ENCODE measurements at places on chromosomes 3 and 15.

GRCh38 chr3:5441401-5441800, 253.9 kb downstream of the EDEM1 start:
- DNase-seq: no peak

DNA sequence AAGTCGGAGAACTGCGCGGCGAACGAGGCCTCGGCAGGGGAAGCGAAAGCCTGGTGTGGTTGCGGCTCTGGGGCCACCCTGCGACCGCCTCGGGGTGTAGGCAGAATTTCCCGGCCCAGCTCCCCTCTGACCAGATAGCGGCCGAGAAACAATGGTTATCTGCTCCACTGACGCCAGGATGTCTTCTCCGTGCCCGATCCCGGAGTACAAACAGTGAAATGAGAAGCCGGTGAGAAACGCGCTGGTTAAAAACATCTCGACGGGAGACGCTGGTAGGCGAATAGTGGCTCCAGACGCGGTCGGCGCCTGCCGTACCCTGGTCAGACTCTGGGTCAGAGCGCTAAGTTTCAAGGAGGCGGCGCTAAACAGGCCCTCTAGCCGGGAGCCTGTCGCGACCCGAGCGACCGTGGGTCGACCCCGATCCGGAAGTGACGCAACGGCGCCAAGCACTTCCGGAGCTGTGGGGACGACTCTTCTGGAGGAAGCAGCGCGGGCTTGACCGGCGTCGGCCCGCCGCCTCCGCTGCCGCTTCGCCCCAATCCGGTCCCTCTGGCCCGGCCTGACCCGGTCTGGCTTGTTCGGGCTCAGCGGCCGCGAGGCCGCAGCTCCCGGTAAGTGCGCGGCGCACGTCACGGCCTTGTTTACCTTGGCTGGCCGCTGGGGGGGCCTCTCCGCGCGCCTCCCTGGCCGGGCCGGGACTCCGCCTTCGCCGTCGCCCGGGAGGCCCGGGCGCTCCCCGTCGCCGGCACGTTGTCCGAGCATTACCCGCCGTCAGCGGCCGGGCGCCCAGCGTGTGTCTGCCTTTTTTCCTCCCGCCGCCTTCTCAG, at the start of gene ARIH2:
TSS of gene ARIH2 (plus strand) at position 455 of the 827 bp plus-strand sequence. CDS start 8,717 bp downstream, outside the sequence.
- peak; percentile 84 for DNase-seq

DNA sequence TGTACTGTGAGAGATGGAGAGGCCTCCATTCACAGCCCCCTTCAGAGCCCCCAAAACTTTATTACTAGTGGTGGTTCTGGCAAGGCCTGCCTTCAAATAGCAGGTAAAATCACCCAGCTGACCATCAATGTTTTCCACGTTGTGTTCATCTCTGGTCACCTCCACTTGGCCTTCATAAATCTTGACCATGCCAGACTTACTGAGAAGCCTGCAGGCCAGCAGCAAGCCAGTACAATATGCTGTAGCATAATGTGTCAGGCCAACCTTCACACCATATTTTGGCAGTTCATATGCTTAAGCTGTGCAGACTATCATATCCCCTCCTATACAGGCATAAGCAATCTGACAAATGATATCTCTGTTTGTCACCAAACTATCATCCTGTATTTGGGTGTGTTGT, 62.1 kb downstream of the ZNF621 start:
- no peak for DNase-seq

- DNase-seq: no peak
Observed at GRCh38 chr3:118949113-118949760, 85.4 kb downstream of the IGSF11 start.

- no peak for DNase-seq
Observed at GRCh38 chr3:167729591-167729990, 5.1 kb downstream of the PDCD10 start.

- DNase-seq: no peak
Observed at GRCh38 chr3:128282380-128283196, 129.3 kb downstream of the EEFSEC start.

GRCh38 chr15:40487816-40488682, 17.3 kb downstream of the CHST14 start:
- DNase-seq: no peak

DNA sequence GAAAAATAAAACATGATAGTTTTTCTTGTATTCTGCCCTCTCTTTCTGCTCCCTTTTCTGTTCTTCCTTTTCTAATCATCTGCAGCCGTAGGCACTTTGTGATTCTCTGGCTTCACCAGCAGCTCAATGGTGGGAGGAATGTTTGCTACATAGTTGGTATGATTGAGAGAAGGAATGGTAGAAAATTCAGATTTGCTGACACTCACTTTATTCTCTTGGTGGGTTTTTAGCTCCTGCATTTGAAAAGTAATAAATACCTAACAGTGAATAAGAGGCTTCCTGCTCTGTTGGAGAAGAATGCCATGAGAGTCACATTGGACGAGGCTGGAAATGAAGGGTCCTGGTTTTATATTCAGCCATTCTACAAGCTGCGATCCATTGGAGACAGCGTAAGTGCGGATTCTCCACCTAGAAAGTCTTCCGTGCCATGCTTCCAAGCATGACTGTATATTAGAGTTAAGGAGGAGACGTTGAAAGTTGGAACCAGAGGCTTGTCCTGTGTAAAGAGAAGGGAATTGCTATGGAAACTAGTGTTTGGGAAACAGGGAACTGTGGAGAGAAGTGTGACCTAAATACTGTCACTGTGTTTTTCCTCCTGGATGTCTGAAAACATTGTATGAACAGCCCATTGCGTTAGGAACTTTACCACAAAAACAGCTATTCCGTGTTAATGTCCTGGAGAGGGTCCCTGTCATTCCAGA, 148.9 kb downstream of the ITPR1 start:
- no peak for DNase-seq

GRCh38 chr3:56389183-56389830, 79.0 kb downstream of the ERC2 start:
- no peak for DNase-seq

- DNase-seq: no peak
Observed at GRCh38 chr3:122353893-122354401, 28.9 kb downstream of the CSTA start.

GRCh38 chr15:41259546-41260189, 28.6 kb downstream of the CHP1 start:
- no peak for DNase-seq

GRCh38 chr3:123198372-123198771, 3.4 kb upstream of the SEC22A start:
- DNase-seq: no peak

DNA sequence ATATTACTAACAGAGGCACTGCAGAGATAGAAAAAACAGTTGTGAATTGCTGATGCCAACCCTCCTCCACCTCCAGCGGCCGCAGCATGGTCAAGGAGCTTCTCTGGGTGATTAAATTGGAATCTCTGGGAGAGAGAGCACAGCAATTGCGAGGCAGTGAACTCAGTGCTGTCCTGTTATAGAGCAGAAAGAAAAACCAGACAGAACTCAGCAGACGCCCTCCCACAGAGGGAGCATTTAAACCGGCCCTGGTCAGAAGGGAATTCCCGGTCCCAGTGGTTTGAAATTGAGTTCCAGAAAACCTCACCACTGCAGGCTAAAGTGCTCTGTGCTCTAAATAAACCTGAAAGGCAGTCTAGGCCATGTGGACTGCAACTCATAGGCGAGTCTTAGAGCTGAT, 175.4 kb downstream of the SQOR start:
- no peak for DNase-seq

GRCh38 chr3:23767546-23767945, 38.2 kb upstream of the UBE2E1 start:
- DNase-seq: no peak

GRCh38 chr3:2810723-2811122, 299.5 kb downstream of the IL5RA start:
- no peak for DNase-seq

DNA sequence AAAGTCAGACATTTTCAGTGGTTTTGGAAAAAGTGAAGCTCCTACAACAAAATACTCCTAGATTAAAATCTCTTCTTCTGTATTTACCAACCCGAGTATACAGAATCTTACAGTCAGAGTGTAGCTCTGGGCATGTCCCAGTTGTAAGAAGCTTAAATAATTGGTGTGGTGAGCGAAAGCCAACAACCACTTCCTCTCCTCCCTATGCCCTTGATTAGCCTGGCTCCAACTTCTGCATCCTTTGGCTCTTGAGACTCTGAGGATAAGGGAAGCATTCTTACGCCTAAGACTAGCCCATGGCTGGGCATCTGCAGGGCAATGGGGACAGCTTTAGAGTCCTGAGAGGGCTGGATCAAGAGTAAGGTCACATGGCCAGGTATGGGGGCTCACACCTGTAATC, 25.5 kb downstream of the RFT1 start:
- no peak for DNase-seq

DNA sequence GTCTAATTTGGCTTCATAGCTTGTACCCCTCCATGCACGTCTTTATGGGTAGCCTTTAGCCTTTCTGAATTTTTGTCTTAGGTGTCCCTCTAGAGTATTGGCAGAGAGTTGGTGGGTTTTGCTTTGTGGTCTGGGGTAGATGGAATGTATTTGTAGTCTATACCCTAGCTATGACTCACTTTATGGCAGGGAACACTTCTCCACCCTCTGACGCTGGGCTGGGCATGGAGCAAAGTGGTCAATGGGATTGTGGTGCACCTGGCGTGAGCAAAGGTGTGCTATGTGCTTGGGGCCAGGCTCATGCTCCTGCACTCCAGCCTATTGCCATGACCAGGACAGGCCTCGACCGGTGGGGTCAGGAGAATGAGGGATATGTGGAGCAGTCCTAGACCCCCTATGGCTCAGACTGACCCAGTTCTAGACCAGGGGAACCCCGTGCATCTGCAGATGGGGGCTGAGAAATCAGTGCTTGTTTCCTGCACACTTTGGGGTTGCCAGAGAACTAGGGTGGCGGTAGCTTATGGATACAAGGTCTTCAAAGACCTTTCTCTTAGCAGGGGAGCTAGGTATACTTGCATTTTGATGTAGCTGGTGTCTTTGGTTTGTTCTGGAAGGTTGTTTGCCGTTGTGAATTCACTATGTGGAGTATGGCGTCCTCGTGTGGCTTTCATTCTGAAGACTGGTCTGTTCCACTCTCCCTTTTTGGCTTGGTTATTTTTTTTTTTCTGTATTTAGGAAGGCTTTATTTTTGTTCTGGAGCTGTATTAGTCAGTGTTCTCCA, 49.4 kb upstream of the RPL32 start:
- no peak for DNase-seq

GRCh38 chr15:69731081-69731330, 278.4 kb downstream of the RPLP1 start:
- DNase-seq: no peak

DNA sequence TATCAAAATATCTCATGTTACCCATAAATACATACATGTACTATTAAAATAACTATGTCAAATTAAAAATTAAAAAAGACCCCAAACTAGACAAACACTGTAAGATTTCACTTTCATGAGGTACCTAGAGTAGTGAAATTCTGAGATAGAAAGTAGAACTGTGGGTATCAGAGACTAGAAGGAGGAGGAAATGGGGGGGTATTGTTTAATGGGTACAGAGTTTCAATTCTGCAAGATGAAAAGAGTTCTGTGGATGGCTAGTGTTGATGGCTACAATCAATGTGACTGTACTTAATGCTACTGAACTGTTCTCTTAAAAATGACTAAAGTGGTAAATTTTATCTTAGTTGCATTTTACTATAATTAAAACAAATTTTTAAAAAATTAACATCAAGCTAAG, 36.6 kb downstream of the RFX7 start:
- no peak for DNase-seq

DNA sequence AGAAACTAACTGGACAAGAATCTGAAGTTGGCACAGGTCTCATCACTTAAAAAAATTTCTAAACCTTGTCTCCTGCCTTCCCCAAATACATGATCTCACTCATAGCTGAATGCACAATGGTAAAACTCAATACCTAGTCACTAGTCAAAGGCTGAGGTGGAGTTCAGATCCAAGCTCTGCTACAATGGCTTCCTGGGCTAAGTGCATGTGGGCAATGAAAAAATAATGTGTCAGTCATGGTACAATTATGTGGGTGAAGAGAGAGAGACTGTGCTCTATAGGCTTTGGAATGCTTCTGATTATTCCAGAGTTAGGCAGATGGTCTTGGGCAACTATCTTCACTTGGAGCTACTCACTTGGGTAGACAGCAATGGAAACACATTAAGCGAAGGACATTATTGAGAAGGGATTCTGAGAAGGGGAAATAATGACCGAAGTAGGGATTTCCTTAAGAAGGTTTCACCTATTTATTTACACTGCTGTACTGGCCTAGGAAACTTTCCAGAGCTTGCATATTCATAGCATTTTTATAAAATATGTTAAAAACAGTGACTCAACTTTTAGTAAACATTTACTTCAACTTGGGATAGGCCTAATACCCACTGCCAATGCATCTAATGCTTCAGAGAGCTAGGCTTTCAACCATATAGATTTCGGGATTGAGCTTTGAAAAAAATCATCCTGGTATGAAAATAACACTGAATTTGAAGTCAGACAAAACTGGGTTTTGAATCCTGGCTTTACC, 58.7 kb upstream of the PLXND1 start:
- no peak for DNase-seq

GRCh38 chr3:127637546-127637945, 8.6 kb downstream of the PODXL2 start:
- no peak for DNase-seq

DNA sequence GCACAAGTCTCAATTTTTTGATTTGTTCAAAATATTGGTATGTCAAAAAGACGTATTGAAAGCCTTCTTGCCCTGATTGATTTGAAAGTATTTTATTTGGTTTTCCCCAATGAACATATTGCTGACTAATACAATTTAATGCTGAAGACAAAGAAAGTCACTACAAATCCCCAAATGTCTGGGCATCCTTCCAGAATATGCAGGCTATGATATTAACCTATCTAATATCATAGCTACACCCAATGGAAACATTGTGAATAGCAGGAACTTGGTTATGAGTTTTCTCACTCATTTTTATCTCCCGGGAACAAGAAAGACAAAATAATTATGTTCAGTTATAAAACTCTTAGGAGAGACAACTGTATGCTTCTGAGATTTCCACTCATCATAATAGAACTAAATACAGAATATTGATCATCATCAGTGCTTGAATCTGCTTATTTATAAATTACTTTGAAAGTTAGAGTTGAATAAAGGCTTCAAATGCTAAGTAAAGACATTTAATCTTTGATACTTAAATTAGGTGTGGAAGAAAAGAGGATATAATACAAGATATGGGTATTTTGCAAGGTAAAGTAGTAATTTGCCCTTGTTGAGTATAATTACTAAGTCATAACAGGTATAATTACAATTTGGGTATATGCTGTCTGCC, 483.9 kb downstream of the RBMS3 start:
- no peak for DNase-seq

GRCh38 chr3:193240850-193241706, at the start of gene PLAAT1:
TSS of gene PLAAT1 (plus strand) at chr3:193241222. CDS start at chr3:193255651, 14,429 bp downstream.
- no peak for DNase-seq

DNA sequence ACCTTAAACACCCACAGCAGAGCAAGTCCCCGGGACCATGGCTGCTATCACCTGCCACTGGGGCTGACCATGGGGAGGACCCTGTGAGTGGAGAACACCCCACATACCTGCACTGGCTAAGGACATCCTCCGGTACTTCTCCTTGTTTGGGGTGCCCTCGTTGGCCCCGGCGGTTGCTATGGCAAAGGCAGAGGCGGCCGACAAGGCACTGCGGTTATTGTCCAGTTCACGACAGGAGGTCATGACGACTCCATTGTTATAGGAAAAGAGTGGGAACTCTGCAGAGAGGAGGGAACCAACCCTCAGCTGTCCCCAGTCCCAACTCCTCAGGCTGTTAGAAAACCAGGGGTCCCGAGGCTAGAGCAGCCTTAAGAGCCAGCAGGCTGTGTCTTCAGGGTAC, 54.8 kb upstream of the CTSH start:
- no peak for DNase-seq

- no peak for DNase-seq
Observed at GRCh38 chr3:99128235-99128634, 226.7 kb upstream of the DCBLD2 start.

GRCh38 chr3:94459167-94459566, 396.3 kb downstream of the NSUN3 start:
- DNase-seq: no peak

GRCh38 chr15:40029979-40030893, 8.7 kb downstream of the SRP14 start:
- DNase-seq: no peak

Measured in stimulated activated CD8-positive, alpha-beta memory T cell treated with anti-CD3 and anti-CD28 coated beads, Interleukin-15, amount 100 ng/mL, for 24 hours (primary cell).